ENCODE measurements at places on chromosomes 7 and 10.

DNA sequence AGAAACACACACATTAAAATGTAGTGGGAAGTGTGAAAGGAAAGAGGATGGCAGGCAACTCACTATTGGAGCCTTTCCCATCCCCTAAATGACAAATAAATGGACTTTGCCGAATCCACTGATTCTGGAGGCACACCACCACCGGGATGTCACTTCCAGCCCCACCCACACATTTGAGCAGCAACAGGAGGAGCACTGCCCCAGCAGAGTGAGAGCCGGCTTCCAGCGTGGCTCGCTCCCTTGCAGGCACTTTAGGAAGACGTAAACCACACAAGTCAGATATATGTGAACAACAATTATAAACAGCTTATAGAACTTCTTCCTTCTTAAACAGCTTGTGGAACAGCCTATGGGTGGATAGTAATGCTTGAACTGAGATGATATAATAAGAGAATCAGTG is 191.0 kb downstream of the DGKI start:
- DNase-seq, result no peak

DNA sequence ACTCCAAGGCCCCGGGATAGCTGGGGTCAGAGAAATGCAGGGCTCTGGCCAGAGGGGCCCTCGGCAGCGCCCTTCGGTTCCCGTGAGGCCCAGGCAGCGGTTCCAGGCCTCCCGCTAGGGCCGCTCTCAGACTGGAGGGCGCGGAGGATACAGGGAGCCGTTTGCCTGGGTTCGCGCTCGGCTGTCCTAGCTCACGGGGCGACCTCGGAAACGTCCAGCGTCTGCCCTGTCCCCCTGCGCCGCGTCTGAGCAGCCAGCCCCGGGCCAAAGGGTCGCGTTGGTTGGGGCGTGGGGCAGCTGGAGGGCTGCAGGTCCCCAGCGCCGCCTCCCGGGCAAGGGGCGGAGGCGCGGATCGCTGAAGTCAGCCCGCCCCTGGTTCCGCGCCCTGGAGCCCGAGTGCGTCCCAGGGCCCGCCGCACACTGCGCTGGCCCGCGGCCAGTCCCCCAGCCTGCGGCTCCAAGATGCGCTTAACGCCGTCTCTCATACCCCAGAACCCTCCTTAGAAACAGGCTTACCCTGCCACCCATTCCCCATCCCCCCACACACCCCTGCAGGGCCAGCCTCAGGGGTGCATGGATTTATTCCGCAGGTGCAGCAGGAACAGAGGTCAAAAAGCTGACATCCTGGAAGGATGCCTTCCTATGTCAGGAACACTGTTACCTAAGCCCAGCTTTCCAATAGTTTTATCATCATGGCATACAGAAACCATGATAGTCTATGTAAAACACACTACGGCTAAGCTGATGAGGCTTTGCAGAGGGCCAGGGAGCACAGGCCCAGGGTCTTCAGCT is 22.1 kb upstream of the OPN4 start:
- DNase-seq, result no peak

DNA sequence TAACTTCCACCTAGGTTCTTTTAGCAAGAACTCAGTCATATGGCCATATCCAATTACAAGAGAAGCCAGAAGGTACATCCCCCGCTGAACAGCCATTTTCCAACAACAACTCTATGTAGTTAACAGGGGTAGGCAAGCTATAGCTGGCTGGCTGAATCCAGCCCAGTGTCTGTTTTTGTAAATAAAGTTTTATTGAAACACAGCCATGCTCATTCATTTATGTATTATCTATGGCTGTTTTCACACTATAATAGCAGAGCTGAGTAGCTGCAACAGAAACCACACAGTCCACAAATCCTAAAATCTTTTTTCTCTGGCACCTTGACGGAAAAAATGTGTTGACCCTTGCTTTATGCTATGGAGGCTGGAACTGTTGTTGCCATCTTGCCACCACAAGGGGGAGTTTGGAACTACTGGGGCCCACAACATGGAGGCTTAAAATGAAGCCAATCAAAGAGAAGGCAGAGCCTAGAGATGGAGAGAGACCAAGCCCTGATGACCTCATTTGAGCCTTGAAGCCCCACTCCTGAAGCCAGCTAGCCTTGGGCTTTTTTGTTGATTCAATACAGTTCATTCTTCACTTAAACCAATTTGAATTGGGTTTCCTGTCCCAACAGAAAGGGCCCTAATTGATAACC is 33.3 kb upstream of the XPNPEP1 start:
- DNase-seq, result no peak

DNA sequence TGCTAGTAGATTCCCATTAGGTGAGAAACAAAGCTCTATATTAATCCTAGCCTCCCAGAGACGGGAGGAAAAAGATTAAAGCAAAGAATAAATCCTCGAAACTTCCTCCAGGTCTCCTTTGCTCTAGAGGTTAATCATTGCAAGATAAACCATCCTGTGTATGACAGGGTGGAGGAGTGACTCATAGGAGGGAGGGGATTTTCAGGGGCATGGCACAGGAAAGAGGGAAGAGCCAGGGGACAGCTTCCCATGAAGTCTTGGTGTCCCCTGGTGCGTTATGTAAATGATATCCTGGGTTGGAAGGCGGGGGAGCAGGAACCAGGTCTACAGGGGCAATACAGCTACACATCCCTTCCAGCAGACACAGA is 780 bp downstream of the CYP3A5 start:
- no peak for DNase-seq

- no peak for DNase-seq
Observed at GRCh38 chr7:127809261-127809702, 157.3 kb downstream of the SND1 start.

DNA sequence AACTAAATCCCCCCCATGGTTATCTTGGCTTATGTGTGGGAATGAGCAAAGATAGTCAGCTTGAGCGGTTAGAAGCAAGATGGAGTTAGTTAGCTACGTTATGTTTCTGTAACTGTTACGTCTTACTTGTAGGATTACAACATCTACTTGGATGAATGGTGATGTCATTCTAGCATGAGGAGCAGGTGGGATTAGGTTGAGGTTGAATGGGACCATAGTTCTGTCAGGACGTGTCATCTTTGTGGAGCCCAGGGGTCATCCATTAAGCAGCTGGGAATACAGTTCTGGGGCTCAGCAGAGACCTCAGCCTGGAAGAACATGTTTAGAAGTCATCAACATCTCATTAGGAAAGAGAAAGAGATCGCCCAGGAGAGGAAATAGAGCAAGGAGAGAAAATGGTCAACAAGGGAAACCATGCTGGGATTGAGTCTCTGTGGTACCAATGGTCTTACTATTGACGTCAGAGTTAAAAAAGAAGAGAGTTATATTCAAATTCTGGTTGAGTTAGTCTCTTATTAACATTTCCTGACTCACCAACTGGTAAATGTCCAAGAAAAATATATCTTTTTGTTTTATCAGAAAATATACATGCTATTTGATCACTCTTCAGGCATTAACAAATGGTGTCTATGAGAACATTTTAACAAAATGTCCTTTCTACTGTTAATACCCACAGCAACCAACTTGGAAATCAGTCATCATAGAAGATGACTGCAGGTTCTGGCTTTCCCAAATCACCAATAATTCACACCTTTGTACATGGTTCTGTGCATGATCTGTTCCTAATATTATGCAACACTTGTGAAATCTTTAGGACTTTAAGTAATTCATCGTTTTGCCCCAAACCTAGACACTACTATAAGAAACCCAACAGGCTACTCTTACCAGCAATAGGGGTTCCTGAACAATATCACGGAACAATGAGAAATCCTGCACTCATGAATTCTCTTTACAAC is 96.9 kb downstream of the KIAA1217 start:
- DNase-seq, result no peak

DNA sequence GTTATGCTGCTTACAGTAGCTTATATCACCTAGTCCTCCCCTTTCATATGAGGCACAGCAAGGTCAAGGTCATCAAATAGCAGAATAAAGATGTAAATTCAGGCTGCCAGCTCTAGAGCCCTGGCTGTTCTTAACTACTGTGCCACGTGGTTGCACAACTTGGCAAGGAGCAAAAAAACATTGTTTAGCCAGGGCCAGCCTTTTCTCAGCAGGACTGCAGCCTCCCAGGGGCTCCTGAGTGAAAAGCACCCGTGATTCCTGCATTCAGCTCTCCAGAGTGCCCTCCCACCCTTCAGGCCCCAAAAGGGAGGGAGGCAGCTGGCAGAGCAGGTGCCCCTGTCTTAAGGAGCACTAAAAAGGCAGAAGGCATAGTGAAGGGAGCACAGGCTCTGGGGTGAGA is 31.8 kb upstream of the TM9SF3 start:
- DNase-seq, result peak; percentile 56

GRCh38 chr7:16062269-16062668 is 359.1 kb downstream of the CRPPA start:
- no peak for DNase-seq

DNA sequence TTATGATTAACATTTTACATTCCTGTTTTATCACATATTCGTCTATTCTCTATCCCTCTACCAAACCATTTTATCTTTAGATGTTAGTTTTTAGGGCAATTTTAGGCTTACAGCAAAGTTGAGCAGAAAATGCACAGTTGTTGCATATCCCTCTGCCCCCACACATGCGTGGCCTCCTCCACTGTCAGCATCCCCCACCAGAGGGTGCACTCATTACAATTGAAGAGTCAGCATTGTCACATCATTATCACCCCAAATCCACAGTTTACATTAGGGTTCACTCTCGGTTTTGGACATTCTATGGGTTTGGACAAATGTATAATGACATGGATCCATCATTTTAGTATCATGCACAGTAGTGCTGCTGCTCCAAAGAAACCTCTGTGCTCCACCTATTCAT is 86.4 kb downstream of the WDR37 start:
- no peak for DNase-seq

GRCh38 chr10:72832701-72833100 is 60.8 kb upstream of the OIT3 start:
- no peak for DNase-seq

- no peak for DNase-seq
Observed at GRCh38 chr7:2723138-2723850, 35.3 kb downstream of the AMZ1 start.

- DNase-seq, result no peak
Observed at GRCh38 chr10:72692744-72692993, 726 bp downstream of the MCU start.

GRCh38 chr10:9577746-9578145 is 1439.9 kb upstream of the CELF2 start:
- no peak for DNase-seq

- DNase-seq, result no peak
Observed at GRCh38 chr7:132764762-132765161, 188.5 kb upstream of the PLXNA4 start.

GRCh38 chr7:135317676-135318325 is 84.2 kb downstream of the STRA8 start:
- DNase-seq, result peak; percentile 78

DNA sequence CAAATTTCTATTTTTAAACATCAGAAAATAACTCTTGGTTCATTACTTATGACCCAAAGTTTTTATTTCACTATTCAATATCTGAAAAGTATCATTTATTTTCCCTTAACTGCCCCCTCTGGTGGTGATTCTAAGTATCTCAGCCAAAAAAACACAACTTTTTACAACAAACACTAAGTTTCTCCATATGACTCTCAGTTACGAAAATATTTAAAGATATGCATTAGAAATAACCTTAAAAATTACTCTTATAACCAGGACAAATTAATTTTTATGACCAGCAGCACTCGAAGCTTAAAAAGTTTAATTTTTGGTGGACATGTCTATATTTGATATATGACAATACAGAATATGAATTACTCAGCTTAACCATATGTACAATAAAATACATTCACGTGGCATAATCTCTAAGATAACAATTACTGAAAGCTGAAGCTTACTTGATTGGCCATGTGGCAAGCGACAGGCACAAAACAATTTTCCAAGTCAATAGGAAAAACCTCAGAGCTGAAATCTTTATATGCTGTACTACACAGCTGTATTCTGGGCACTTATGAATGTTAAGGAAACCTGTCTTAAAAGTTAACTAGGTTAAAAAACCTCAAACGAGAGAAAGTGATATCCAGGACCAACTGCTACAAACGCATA is 2.3 kb downstream of the HNRNPA2B1 start:
- no peak for DNase-seq

DNA sequence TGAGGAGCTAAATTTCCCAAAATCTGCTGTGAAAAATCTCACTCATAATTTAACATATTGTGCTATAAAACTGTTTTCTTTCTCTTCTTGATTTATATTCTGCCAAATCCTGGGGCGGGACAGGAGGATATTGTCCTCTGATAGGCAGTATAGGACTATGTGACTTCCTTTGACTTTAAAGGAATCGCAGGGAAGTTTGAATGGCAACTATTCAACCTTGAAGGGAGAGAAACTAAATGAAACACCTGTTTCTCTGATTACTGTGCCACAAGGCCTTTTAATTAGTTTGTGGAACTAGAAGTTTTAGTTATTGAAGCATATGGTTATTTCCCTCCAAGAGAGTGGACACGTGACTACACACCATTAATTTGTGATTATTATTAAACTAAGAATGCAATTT is 607.4 kb downstream of the GATA3 start:
- DNase-seq, result no peak

- no peak for DNase-seq
Observed at GRCh38 chr7:132537456-132538145, 38.7 kb downstream of the PLXNA4 start.

- no peak for DNase-seq
Observed at GRCh38 chr10:131580674-131581073, 269.2 kb upstream of the TCERG1L start.

- no peak for DNase-seq
Observed at GRCh38 chr7:44194069-44194468, 4.8 kb upstream of the GCK start.

- DNase-seq, result no peak
Observed at GRCh38 chr10:121352231-121352855, 245.9 kb downstream of the FGFR2 start.

GRCh38 chr7:28267012-28267411 is 86.4 kb upstream of the JAZF1 start:
- DNase-seq, result no peak

GRCh38 chr7:143360788-143361551 is 1.5 kb downstream of the FAM131B start:
- DNase-seq, result no peak

DNA sequence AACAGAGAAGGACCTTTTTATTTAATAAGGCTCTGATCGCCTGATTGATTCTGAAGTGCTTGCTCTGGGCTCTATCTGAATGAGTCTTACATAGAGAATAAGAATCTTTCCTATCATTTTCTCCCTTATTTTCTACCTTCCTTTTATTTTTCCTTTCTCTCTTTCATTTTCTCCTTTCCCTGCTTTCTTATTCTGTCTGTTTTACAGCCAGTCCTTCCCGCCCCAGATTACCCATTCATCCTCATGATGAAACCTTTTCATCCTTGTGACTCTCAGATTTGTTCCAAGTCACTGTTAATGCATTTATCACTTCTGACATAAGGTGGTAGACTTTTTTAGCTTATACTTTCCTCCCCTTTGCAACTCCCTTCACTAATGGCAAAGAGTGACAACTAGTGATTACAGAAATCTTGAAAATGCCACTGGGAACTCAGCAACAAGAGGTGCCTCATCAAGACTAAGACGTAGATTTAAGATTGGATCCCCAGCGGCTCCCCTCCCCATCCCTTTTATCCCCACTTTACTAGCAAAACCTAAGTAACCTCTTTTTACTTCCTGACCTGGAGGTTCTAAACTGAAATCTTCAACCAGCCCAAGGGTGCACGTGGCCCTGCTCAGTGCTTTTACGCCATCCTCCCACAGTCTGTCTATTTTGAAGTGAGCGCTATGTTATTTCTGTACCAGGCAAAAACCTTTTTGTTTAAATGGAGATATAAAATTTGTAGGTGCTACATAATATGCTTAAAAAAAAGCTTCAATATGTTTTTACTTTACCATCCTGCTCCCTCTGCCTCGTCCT is 179.8 kb downstream of the DYNC1I1 start:
- no peak for DNase-seq

Measured in retinal pigment epithelial cell (primary cell).